ENCODE measurements at places on chromosomes 11 and 22.

DNA sequence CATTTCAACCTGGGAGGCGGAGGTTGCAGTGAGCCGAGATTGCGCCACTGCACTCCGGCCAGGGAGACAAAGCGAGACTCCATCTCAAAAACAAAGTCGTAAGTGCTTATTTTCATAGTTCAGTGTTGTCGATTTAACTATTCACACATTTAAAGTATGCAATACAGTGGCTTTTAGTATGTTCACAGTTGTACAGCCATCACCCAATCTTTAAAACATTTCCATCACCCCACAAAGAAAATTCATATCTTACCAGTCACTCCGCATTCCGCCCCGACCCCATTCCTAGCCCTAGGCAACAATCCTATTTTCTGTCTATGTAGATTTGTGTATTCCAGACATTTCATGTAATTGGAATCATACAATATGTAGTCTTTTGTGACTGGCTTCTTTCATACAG is 11.9 kb downstream of the IPO7 start:
- DNase-seq, result no peak

GRCh38 chr22:42682113-42682851 is 33.1 kb upstream of the CYB5R3 start:
- no peak for DNase-seq

GRCh38 chr11:118239509-118240205 is 12.5 kb downstream of the MPZL3 start:
- no peak for DNase-seq

DNA sequence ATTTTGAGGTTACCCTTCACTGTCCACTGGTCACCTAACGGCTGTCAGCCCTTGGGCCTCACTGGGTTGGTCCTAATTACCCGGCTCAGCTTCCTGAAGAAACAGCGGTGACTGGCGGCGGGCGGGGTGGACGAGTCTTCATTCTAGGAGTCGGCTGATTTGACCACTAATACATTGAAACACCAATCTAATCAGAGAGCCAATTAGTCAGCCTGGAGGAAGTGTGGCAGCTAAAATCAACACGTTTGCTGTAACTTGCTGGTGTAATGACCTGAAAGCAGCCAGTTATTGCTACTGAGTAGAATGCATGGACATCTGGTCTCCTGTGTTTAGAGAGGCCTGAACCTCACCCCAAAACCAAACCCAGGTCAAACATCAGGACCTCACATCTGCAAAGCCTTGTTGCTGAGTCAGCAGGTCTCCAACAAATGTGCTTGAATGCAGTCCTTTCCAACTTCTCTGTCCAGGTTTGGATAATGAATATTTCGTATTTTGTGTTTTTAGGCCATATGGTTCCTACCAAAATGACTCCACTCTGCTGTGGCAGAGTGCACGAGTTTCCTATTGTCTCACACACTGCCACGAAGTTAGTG is 496.4 kb downstream of the BRD1 start:
- no peak for DNase-seq

DNA sequence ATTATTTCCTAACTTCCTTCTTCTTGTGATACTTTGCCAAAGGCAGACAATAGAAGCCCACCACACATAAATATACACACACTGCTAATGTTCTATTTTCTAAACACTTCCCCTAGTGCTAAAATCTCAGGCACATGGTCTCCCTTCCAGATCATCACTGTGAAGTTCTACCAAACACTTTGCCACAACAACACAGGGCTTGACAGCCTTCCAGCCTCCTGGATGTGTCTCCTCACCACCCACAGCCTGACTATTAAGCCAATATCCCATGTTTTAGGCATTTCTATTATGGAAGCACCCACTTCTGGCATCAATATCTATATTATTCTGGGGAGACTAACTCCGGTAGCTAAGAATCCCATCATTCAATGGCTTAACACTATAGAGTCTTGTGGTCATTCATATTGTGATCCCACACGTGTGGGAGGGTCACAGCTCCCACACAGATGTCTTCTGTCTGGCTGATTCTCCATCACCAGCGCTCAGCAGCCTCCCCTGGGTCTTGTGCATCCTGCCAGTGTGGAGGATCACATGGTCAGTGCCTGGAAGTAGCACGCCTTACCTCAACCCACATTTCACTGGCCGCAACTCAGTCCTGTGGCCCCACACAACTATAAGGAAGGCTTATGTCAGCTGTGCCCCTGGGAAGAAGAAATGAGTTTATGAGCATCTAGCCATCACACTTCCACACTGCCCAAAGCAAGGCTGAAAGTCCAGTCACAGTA is 29.0 kb downstream of the SPATA19 start:
- no peak for DNase-seq

GRCh38 chr11:92391364-92391763 is 166.7 kb downstream of the FAT3 start:
- no peak for DNase-seq

GRCh38 chr11:30581675-30582074 is 4.5 kb downstream of the MPPED2 start:
- DNase-seq, result no peak

- DNase-seq, result no peak
Measured at GRCh38 chr11:90916706-90917105, 693.9 kb upstream of the CHORDC1 start.
